ENCODE measurements at places on chromosomes 13 and 19. TPM values are rescaled to one million over a fixed set of nuclear protein-coding genes. Genes with fewer than 3 reads are reported as not detected.

DNA sequence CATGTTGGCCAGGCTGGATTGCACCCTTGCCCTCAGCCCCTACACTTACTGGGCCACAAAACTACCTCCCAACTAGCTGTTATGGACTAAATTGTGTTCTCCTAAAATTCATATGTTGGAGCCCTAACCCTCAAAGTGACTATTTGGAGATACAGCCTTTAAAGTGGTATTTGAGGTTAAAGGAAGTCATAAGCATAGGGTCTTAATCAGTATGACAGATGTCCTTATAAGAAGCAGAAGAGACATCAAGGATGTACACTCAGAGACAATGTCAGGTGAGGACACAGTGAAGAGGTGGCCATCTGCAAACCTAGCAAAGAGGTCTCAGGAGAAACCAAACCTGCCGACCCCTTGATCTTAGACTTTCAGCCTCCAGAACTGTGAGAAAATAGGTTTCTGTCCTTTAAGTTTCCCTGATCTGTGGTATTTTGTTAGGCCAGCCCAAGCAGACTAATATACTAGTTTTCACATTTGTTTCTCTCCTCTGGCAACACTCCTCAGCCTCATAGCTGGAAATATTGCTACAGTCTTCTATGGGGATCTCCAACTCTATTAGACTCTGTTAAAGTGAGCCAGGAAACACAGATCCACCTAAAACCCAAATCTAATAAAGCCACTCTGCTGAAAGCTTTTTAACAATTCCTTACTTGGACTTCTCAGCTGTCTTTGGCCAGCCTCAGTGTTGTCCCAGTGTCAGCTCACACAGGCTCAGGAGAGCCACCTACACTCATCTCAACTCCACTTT lies 256.5 kb downstream of the TBC1D4 start:
- no peak for DNase-seq

Gene TBXA2R
- total RNA-seq: not detected

GRCh38 chr13:59452189-59452890 lies 711.4 kb downstream of the DIAPH3 start:
- DNase-seq: no peak

GRCh38 chr19:18469069-18469846 lies 31.3 kb upstream of the ISYNA1 start:
- DNase-seq: peak; percentile 67

Gene PDE4A
- 10.6 TPM for total RNA-seq

DNA sequence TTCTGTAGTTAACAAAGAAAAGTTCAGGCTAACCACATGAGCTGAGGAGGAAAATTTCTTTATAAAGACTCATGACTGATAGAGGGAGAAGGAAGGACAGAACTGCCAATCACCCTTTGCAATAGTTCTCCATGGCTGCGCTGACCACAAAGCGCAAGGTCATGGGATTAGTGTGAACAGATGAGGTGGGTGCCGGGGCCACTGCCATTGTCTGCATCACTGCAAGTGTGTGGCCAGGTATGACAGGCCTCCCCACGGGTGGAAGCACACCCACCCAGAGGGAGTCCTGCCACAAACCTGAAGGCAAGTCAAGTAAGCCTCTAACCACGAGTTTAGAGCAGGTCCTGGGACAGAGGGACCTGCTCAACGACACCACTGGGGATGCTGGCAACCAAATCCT lies 128.1 kb downstream of the TUBA3C start:
- no peak for DNase-seq

Data from uterus (tissue), 4 donors.